H9 (cell line): ENCODE measurements at places on chromosomes 11 and 22. TPM values are rescaled to one million over a fixed set of nuclear protein-coding genes. Genes with fewer than 3 reads are reported as not detected.
A peak's percentile ranks its signal among the peaks of the same experiment; 100 is the strongest.

DNA sequence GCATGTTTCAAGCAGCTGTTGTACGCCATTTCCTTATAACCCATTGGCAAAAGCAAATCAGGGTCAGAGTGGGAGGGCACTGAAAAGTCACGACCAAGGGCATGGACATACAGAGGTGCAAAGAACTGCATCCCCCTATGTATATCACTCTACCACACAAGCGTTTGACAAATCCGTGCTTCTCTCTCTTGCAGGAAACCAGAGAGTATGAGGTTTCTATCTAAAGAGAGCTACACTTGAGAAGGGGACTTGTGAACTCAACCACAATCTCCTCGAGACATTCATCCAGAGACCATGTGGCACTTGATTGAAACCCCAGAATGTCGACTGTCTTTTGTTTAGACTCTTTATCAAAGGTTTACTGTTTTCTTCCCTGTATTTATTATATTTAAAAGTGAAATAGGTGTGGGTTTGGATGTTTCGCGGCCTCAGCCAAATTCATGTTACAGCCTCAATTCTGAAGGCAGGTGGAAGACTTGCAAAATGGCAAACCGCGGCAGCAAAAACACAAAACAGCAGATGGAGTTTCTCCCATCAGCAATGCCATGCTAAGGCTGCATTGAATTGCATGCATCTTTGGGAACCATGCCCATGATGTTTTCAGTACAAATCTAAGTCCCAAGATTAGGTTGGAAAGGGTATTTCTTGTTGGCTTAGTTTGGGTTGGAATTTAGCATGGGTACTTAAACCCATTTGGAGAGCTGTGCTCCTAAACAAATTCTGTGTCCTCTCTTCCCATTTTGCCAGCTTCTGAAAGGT lies 48.8 kb upstream of the ASPHD2 start:
- no peak for DNase-seq

The KCNJ5 gene
- 0.04 and 0.11 TPM in 2 replicates for total RNA-seq

GRCh38 chr11:3132831-3133260 lies 32.3 kb downstream of the OSBPL5 start:
- no peak for DNase-seq

DNA sequence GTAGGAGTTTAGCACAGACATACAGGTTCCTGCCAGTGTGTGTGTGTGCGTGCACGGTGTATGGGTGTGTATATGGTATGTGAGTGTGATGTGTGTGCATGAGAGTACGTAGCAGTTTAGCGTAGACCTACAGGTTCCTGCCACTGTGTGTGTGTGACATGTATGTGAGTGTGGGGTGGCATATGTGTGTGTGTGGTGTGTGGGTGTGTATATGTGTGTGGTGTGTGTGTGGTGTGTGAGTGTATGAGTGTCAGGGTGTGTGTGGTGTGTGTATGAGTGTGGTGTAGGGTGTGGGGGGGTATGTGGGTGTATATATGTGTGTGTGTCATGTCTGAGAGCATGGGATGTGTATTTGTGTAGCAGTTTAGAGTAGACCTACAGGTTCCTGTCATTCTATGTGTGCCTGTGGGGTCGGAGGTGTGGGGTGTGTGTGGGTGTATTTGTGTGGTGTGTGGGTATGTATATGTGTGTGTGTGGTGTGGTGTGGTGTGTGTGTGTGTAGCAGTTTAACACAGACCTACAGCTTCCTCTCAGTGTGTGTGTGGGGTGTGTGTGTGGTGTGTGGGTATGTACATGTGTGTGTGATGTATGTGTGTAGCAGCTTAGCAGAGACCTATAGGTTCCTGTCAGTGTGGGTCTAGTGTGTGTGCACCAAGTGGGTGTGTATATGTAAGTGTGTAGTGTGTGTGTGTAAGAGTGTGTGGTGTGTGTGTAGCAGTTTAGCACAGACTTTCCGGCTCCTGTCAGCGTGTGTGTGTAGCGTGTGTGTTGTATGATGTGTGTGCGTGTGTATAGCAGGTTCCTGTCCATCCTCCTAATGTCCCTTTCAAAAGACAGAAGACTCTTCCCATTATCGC lies 31.8 kb upstream of the TBCEL start:
- no peak for DNase-seq

GRCh38 chr22:30386608-30386959 lies 627 bp downstream of the RNF215 start:
- no peak for DNase-seq

The BIK gene
- total RNA-seq = 6.8 and 8.3 TPM in 2 replicates

DNA sequence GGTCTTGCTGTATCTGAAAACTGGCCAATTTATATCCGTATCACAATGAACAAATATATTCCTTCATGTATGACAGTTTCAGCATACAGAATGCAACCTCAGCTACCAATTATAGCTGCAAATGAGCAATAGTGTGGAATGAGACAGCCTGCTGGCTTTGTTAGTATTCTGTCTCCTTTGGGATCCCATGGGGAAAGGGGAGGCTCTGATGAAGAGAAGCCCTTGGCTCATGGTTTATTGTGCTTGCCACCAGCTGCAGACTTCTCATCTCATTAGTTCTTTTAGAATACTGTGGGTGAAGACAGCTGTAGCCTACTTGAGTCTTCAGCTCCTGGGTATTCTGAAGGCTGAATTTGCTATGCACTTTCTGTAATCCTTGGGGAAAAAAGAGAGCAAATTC lies 42.4 kb downstream of the PITPNB start:
- DNase-seq = no peak

GRCh38 chr11:45896422-45896984 lies 10.6 kb downstream of the FREY1 start:
- DNase-seq = peak; percentile 82

DNA sequence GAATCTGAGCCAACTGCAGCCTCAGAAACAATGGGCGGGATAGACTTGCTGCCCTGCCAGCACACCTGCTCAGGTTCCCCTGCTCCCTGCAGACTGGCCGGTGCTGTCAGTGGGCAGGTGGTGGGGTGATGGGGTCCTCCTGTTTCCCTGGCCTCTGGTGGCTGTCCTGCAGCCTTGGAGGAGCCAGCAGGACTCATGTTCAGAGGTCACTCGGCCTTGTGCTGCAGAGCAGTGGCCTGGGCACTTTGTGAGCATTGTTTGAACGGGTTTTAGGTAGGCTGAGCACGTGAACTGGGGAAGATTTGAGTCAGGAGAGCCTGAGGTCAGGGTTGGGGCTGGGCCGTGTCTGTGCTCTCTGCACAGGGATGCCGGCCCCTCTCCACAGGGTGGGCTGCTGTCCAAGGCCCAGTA lies 17.6 kb downstream of the PPIL2 start:
- DNase-seq = no peak

- DNase-seq = no peak
Observed at GRCh38 chr11:71079795-71080194, 172.6 kb downstream of the SHANK2 start.

GRCh38 chr22:20531404-20532201 lies 24.2 kb downstream of the MED15 start:
- DNase-seq = peak; percentile 81

The KIAA1671 gene
- 20.7 and 22.6 TPM in 2 replicates for total RNA-seq

DNA sequence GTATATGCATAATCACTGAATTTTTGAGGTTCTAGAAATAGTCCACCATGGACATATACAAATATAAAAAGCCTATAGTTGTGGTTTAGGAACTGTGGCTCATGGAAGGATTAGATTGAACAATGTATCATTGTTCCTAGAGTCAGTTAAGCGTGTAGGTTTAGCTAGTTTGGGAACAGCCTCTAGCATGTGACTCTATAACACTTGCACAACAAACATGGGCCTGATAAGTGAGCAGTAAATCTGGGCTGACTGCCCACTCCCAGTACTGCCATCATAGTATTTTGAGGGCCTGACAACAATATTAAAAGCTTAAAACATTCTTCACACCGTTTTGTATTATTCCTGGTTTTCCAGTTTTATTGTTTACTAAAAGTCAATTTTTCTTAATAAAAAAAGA lies 47.0 kb downstream of the YAP1 start:
- no peak for DNase-seq

GRCh38 chr11:112448168-112448567 lies 187.5 kb upstream of the PLET1 start:
- no peak for DNase-seq
